ENCODE measurements at places on chromosomes 1 and 21.

DNA sequence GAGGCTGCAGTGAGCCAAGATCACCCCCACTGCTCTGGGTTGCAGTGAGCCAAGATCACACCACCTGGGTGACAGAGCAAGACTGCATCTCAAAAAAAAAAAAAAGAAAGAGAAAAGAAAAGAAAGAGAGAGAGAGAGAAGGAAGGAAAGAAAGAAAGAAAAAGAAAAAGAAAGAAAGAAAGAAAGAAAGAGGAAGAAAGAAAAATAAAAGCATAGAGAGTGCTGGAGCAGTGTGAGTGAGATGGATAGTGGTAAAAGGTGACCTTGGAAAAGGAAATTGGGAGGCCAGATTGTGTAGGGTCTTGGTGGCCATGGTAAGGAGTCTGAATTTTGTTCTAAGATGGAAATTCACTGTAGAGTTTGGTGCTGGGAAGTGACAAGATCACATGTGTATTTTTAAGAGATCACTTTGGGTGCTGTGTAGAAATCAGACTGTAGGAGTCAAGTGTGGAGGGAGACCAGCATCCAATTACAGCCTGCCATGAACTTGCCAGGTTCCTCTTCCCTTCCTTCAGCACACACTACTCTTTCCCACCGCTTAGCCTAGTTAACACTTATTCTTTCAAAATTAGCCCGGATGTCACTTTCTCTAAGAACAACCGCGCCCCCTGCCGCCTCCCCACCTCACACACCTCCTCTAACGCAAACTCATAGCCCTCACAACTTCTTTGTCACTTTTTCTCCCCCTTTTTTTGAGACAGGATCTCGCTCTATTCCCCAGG, 17.9 kb downstream of the MTX1 start:
- no peak for DNase-seq

- DNase-seq, result no peak
These were observed 136.7 kb downstream of the CENPF start for GRCh38 chr1:214739621-214740238.

- no peak for DNase-seq
These were observed 72.8 kb downstream of the NRIP1 start for GRCh38 chr21:14991957-14992356.

DNA sequence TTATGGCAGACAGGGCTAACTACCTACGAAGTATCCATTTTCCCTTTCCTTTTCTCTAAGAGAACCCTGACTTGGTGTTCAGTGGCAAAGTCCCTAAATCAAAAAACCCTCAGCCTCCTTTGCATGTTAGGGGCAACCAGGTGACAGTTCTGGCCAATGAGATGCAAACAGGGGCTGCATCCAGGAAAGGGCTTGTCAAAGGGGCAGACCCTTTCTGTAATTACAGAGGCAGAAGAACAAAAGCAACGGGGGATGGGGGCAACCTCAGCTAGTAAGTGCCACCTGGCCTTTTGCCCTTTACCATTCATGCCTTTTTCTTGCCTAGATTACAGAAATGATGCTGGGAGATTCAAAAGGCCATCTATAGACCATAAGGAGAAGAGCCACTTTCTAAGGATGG, 34.4 kb downstream of the GLUL start:
- no peak for DNase-seq

DNA sequence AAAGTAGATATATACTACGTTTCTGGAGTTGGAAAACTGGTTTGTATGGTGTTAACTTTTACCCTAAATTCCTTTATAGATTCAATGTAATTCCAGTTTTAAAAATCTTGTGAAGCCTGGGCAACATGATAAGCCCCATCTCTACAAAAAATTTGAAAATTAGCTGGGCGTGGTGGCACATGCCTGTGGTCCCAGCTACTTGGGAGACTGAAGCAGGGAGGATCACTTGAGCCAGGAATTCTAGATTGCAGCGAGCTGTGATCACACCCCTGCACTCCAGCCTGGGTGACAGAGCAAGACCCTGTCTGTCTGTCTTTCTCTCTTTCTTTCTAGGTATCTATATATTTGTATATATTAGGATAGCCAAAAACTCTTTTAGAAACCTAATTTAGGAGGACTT, 141.9 kb downstream of the CLEC20A start:
- DNase-seq, result no peak

- no peak for DNase-seq
These were observed 88.1 kb upstream of the C1orf21 start for GRCh38 chr1:184298440-184299405.

GRCh38 chr1:210456731-210457255, 128.1 kb downstream of the HHAT start:
- no peak for DNase-seq

DNA sequence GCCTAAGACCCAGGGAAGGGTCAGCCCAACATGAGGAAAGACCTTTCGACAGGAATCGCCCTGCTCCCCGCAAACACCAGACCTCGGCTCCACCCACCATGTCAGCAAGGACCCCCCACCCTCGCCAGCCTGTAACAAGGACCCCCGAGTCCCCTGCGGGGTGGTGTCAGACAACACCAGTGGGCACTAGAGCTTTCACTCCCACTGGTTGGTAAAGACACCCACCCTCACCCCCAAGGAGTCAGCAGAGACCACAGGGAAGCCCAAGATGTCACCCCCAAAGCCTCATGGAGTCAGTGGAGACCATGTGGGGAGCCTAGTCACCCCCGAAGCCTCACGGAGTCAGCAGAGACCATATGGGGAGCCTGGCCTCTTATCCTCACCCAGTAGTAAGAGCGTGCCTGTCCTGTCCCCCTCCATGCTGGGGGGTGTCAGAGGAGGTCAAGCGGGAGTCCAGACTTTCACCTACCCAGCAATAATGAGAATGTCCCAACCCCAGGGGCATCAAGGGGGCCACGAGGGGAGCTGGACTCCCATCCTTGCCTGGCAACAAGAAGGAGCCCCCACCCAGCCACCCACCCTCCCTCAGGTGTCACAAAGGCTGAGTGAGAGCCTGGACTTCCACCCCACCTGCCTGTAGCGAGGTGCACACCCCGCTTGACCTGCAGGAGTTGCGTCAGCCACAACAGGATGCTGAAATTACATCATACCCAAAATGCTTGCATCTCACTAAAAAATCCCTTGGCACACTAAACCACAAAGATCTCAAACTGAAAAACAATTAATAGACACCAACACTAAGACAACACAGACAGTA, 24.8 kb downstream of the SLC19A1 start:
- DNase-seq, result no peak

- peak; percentile 73 for DNase-seq
These were observed at the start of gene LMO4 for GRCh38 chr1:87328272-87329050. Gene LMO4, plus strand, starts transcription at chr1:87328880. Its CDS starts 3,136 bp downstream, at chr1:87332016.

GRCh38 chr1:219184337-219184736, 10.7 kb downstream of the LYPLAL1 start:
- no peak for DNase-seq

GRCh38 chr21:42004406-42005199, 5.6 kb downstream of the ZBTB21 start:
- DNase-seq, result no peak

- no peak for DNase-seq
These were observed 111.4 kb downstream of the KCND3 start for GRCh38 chr1:111878091-111878490.

GRCh38 chr1:179322557-179322956, 29.0 kb downstream of the SOAT1 start:
- no peak for DNase-seq

- no peak for DNase-seq
These were observed 954.9 kb downstream of the ADGRL2 start for GRCh38 chr1:82755671-82756070.
